ENCODE measurements at places on chromosomes 7 and 10. TPM values are rescaled to one million over a fixed set of nuclear protein-coding genes. Genes with fewer than 3 reads are reported as not detected.

CLRN3 gene
- total RNA-seq: not detected

MEIG1 gene
- not detected for total RNA-seq

MEOX2 gene
- not detected for total RNA-seq

SPDYE1 gene
- not detected for total RNA-seq

CCDC146 gene
- total RNA-seq: 25.6 TPM

GNAT3 gene
- total RNA-seq: not detected

HOXA5 gene
- 0.52 TPM for total RNA-seq
